Kasumi-1 (cell line): ENCODE measurements at places on chromosomes 7 and 10.

- no peak for DNase-seq
Observed at GRCh38 chr7:144892761-144893160, 56.9 kb upstream of the TPK1 start.

GRCh38 chr7:47387506-47387905 lies 194.4 kb downstream of the TNS3 start:
- no peak for DNase-seq

DNA sequence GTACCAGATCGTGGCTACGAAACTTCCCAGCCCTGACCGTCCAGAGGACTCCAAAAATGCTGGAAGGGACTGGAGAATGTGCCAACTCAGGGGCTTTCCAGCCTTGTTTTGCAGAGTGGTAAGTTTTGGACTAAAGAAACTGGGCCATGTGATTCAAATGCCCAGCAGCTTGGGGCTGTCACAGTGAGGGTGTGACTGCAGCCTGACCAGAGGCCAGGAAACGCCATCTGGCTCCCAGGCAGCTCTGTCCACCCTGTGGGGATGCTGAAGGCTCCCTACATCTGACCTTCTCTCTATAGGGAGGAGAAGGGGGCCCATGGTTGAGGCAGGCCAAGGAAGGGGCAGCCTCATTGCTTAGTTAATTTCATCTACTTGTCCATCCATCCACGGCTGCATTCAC lies 61.6 kb upstream of the HMX3 start:
- DNase-seq = no peak

DNA sequence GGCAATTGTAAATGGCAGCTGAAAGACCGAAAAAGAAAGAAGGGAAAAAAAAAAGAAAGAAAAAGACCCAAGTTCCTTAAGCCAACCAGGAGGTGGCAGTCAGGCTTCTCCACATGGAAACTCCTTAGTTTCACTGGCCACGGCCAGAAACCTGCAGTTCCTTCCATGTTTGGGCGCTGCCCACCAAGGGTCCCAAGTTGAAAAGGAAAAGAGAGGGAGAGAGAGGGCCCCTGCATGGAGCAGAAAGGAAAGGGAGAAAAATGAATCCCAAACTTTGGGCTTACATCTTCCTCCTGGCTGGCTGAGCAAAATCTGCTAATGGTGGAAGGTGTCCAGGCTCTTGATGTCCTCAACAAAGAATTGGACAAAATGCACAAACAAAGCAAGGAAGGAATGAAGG lies 31.8 kb upstream of the ABCA13 start:
- no peak for DNase-seq

DNA sequence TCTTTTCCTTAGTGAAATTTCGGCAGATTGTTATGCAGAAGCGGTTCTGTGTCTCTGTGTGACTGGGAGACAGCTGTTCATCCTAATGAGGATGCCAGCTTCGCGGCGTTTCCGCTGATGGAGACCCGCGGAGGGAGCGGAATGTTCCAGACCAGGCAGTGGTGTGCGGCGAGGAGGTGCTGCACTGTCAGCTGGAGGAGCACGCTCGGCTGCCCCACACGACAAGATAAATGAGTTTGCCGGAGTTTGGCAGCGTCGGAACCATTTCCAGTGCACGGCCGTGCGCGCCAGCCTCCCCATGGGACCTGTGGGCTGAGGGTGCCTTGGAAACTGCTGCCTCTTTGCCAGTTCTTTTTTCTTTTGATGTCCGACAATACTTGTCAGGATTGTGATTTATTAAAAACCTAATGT lies 64.6 kb downstream of the WDR37 start:
- DNase-seq = no peak

DNA sequence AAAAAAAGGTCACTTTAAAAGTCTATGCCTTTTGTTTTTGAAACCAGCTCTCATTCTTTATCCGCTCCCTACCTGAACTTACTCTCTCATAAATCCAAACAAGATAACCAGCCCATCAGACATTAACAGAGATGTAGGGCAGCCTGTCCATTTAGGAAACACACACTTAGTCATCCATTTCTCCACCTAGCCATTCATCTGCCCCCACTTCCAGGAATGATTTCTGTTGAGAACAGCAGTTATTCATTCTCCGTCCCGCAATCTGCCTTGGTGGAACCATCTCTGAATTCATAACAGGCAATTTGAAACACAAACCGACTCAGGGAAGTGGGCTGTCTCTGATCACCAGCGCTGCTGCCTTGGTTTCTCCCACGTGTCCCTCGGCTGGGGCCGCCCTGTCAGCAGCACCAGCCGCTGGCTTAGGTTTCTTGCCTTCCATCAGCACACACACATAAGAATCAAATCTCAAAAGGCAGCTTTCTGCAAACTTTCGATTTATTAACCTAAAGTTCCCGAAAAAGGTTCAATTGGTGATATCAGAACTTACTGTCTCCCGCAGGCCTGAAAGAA lies 528.2 kb upstream of the NRP1 start:
- DNase-seq = no peak

DNA sequence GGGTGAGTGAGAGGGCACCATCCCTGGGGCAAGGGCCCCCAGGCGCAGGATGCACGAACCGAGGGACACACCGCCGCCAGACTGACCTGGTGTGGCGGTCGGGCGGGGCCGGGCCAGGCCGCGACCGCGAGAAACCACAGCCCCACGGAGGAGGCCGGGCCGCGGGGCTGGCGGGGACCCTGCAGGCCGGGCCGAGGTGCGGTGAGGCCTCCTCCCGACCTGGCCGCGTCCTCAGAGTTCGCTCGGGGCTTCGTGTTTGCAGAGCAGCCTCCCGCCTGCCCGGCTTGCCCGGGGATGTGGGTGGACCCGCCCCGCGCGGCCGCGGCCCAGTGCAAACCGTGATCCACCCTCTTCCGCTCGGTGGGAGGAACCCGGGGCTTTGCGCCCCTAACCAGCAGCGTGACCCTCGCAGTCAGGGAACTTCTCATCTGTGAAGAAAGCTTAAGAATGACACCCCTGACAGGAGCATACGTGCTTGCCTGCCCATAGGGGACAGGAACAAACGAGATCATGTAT lies 20.6 kb upstream of the HOXA13 start:
- DNase-seq = no peak

DNA sequence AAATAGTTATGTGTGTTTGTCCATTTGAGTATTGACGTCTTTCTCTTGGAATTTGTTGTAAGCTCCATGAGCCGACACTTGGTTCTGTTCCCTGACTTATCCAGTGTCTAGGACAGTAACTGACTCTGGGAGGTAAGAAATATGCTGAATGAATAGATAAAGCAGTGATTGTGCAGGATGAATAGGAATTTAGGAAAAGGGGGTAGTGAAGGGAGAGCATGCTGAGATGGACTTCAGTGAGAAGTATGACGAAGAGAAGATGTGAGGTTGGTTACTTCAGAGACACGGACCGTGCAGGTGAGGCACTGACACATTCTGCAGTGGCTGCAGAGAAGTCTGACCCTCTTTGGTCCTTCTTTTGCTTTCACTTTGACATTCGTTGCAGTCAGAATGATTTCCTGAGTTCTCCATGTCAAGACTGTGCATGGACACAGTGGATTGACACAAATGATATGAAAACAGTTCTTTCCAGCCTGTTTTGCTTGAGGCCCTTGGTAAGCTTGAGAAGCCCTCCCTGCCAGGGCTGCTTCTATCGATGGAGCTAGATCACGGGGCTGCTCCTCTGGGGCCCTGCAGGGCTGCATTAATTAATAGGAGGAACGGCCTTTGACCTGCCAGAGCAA lies 261.5 kb upstream of the SORCS1 start:
- DNase-seq = no peak
